ENCODE measurements at places on chromosomes 3 and 15.

DNA sequence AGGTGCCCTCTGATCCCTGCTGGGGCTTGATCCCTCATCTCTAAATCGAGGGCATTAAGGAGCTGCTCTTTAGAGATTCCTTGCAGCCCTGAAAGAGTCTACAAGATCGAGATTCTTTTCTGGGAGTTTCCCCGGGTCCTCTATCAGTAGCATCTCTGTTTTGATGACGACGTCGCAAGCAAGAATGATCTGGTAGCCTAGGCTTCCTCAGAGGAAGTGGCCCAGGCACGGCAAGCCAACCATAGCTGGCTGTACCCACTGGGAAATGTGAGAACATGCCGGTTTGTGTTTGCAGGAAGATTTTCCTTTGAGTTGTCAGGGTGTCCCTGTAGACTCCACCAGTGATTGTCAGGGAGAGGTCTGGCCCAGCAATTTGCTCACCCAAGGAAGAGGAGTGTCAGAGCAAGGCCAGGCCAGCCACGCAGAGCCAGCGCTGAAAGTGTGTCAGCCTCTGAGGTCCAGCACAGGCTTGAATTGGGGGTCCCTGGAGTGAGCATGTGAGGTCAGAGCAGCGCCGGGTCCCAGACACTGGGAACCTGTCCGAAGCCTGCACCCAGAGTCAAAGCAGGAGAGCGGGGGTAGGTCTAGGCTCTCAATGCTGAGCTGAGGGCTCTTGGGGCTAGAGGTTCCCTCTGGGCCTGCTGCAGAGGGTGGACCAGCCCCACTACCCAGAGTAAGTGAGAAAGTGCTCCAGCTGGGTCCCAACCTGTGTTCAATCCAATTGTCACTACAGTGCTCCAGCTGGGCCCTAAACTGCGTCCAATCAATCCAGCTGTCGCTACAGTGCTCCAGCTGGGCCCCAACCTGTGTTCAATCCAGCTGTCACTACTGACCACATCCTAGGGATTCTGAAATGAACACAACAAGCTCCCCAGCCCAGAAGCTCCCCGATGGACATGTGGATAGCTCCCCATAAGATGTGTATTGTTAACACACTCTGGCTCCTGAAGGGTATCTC is 95.7 kb downstream of the CHDH start:
- no peak for DNase-seq

DNA sequence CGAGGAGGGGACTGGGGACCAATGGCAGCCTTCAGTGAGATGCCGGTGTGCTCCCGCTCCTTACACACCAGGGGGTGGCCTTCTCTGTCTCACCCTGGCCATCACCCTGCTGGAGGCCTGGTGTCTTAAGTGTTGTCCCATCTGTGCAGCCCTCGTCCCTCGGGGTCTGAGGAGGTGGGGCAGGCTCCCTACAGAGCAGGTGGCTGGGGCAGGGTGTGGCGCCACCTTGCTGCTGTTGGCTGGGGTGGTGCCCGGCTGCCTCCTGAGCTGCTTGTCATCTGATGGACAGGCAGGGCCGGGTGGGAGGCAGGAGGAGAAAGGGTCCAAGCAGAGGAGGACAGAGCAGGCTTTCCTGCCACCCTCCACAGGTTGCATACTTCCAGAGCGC is 25.9 kb downstream of the PTPN23 start:
- DNase-seq, result no peak

- peak; percentile 10 for DNase-seq
Measured at GRCh38 chr3:51099794-51100535, 285.1 kb upstream of the MANF start.

- DNase-seq, result no peak
Measured at GRCh38 chr3:3798631-3799113, 559 bp upstream of the LRRN1 start.

DNA sequence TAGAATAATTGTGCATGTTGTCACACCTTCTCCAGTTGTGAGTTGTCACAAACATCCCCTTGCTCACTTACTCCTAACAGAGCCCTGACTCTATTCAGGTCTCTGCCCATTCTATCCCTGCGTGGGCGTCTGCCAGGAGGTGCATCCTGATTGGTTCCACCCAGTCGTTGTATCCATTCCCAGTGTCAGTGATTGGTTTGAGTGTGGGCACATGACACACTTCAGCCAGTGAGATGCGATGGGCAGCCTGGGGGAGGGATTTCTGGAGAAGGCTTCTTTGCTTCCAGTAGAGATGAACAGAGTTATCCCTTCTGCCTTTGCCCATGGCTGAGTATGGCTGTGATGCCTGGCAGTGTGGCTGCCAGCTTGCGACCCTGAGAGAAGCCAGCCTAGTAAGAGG is 18.7 kb downstream of the PXYLP1 start:
- DNase-seq, result no peak

DNA sequence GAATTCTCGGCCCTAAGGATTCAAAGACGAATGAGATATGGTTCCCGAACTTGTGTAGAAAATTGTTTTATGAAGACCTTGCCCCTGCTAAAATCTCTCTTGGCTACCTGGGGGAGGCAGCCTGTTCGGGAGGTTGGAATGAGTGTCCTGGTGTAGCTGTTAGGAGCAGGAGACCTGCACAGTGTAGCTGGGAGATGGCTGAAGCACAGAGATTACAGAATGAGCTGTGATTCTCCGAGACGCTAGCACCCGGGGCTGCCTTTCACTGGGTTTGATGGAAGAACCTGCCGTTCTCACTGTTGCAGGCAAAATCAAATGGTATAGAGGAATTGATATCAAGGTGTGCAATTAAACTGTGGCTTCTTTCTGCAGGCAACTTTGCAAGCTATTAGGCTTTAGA is 68.0 kb downstream of the TRAK1 start:
- DNase-seq, result no peak

DNA sequence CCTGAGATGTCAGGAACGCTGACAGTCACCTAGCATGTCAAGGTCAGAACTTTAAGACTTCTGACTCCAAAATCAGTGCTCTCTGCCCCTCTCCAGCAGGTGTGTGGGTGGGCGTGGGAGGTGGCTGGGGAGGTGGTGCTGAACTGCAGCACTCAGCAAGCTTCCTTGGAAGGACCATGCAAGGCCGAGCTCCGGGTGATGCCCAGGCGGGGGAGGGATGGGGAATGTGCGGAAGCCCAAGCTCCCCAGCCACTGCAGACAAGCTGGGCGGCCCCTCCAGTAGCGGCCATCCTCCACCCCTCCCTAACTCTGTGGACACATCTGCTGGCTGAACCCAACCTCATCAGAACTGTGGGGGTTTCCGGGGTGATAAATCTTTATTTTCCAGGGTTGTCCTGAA is 296.6 kb downstream of the TLE3 start:
- DNase-seq, result no peak

- no peak for DNase-seq
Measured at GRCh38 chr3:188584958-188585689, 431.2 kb downstream of the LPP start.

DNA sequence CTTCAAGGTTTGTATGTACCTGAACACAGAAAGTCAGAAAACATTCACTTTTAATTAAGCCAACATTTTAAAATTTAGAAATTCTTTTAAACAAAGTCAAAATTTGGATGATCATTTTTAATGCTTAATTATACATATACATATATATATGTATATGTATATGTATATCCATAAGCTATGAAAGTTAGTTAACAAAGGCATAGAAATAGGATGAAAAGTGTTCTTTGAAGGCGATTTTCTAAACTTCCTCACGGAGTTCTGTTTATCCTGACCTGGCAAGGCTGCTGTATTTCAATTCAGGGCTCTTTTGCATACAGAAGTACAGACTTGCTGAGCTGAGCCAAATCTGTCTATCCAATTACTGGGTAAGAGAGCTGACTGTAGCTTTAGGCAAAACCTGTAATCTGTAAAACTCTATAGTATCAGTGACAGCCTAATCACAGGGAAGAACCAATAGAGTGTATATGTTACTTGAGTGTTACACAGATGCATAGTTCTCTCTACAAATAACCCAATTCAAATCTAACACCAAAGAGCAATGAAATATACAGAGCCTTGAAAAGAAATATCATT is 32.1 kb upstream of the THRB start:
- no peak for DNase-seq

GRCh38 chr3:82122554-82123345 is 361.3 kb upstream of the GBE1 start:
- no peak for DNase-seq

- DNase-seq, result peak; percentile 3
Measured at GRCh38 chr15:86915811-86916331, 836.2 kb downstream of the AGBL1 start.

DNA sequence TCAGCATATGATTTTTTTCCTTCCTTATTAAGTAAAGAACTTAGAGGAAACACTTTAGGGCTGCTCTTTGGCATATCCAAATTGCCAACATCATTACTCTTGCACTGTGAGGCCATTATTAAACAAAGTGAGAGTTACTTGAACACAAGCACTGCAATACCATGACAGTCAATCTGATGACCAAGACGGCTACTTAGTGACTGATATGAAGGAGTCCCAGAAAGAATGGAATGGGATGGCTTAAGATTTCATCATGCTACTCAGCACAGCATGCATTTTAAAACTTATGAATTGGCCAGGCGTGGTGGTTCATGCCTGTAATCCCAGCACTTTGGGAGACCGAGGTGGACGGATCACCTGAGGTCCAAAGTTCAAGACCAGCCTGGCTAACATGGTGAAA is 55.2 kb downstream of the FAM98B start:
- DNase-seq, result no peak

DNA sequence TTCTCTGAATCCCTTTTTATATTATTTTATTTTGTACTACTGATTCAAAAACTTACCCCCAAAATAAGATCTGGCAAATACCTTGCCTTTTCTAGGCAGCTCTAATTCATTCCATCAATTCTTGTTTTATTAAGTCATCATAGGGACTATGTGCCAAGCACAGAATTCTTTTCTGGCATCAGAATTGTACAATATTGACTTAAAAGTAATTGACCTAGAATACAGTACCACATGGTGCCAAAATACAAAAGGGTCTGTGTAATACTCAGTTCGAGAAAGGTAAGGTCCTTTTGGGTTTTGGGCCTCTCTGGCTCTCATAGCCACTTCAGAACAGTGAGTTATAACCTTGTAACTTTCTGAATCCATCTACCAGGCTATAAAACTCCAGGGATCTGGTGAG is 46.2 kb downstream of the KBTBD8 start:
- DNase-seq, result no peak

- no peak for DNase-seq
Measured at GRCh38 chr3:172559020-172559419, 35.8 kb upstream of the TNFSF10 start.
